ENCODE measurements at places on chromosomes 11 and 22. TPM values are rescaled to one million over a fixed set of nuclear protein-coding genes. Genes with fewer than 3 reads are reported as not detected.

GRCh38 chr11:64381350-64381749 lies 22.4 kb downstream of the RPS6KA4 start:
- no peak for DNase-seq

- peak; percentile 88 for DNase-seq
Measured at GRCh38 chr22:36332623-36333332, 55.0 kb downstream of the MYH9 start.

The SYTL2 gene
- 133 TPM for total RNA-seq

DNA sequence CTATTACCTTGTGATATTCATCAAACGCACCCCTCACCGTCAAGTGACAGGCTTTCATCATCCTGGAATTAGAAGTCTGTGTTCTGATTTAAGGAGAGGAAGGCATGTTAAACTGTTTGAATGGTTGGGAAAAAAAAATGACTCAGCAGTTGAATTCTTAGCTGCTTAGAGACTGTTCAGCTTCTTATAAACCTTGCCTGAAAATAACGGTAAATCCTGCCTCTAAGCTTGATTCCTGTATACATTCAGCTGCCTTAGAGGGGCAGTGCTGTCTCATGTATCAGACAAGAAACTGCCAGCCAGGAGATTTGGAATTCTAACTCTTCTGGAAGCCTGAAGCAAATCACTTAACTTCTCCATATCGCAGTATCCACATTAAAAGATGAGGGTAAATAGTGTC lies 437.4 kb downstream of the JRKL start:
- peak; percentile 2 for DNase-seq

- DNase-seq = no peak
Measured at GRCh38 chr22:21858025-21858764, 9.2 kb downstream of the MAPK1 start.

- DNase-seq = no peak
Measured at GRCh38 chr11:95835351-95835750, 45.1 kb downstream of the CEP57 start.

The PNPLA3 gene
- total RNA-seq = 0.80 TPM

GRCh38 chr22:41352058-41352457 lies 29.7 kb upstream of the TEF start:
- peak; percentile 40 for DNase-seq

The DRG1 gene
- total RNA-seq = 66.2 TPM

DNA sequence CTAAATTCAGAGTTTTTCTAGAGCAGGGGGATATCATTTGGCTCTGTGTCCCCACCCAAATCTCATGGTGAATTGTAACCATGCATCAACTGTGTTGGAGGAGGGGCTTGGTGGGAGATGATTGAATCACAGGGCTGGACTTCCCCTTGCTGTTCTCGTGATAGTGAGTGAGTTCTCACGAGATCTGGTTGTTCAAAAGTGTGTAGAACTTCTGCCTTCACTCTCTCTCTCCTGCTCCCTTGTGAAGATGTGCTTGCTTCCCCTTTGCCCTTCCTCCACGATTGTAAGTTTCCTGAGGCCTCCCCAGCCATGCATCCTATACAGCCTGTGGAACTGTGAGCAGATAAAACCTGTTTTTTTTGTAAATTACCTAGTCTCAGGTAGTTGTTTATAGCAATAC lies 22.0 kb upstream of the FBLN1 start:
- no peak for DNase-seq

DNA sequence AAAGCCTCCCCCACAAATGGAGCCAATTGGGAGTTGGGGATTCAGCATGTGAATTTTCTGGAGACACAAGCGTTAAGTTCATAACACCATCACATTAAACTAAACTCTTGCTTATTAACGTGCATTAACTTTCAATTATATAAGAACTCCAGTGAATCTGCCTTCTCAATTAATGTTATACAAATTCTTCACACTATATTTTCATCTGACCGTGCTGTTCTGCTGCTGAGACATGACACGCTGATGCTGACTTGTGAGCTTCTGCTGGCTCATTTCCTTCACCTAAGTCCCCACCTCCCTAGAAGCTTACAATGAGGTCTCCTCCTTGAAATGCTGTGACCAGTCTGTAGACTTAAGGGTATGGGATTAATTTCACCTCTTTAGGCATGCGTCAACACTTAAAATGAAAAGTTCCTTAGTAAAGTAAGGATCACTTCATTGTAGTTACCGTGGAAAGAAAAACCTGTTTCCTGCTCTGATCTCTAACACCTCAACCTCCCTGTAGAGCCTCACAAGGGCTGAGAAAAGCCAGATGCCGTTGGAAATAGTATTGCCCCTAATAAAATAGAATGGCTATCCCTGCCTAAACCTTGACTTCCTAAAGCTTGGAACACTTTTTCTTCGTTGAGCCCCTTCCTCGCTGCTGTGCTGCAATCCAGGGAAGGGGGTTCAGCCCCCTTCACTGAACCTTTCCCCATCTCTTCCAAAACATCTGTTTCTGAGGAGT lies 2.2 kb downstream of the HBG2 start:
- DNase-seq = no peak

DNA sequence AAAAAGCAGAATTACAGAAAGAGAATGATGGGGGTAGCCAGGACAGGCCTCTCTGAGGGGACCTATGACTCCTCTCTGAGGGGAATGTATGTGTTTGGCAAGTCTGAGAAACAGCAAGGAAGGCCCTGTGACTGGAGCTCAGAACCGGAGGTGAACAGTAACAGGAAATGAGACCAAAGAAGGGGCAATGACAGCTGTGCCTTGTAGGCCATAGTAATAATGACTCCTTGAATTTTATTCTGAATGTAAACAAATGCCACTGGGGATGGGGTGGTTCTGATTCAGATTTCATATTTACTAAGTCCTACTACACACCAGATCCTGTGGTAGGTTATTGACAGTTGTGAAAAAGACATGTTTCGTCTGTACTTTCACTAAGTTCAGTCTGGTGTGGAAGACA lies 52.8 kb upstream of the APOA1 start:
- DNase-seq = peak; percentile 29

- DNase-seq = no peak
Measured at GRCh38 chr11:112886434-112887370, 74.5 kb upstream of the NCAM1 start.

- DNase-seq = peak; percentile 85
Measured at GRCh38 chr22:39820256-39820655, 73.3 kb downstream of the ENTHD1 start.

- no peak for DNase-seq
Measured at GRCh38 chr11:105858841-105859240, 163.2 kb downstream of the MSANTD4 start.

GRCh38 chr11:117678658-117679406 lies 118.2 kb downstream of the DSCAML1 start:
- DNase-seq = no peak

DNA sequence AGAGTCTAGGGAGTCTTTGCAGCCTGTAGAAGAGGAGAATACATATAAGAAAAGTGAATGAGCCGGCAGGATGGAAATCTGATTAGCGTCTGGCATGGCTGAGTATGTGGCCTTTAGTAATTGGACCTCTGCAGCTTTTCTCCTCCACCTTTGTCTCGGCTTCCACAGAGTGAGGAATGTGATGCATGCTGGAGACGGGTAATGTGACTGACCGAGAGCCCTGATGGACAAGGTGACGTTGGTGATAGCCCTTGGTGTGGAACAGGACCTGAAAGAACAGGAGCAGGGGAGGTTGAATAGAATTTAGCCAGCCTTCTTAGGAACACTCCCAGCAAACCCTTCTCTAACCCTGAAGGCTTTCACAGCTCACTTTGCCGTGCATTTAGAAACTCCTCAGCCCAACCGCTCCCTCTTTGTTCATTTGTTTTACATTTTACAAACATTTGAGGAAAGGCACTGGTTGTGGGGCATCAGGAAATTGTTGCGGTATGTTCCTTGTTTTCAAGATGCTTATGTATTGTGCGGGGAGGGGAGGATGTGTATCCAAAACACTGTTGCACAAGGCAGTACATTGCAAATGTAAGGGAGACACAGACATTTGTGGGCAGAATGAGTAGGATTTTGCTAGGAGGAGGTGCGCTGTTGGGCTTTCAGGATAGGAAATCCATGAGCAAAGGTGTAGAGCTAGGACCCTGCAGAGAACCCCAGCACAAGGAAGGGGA lies 6.9 kb downstream of the GTPBP1 start:
- DNase-seq = no peak

DNA sequence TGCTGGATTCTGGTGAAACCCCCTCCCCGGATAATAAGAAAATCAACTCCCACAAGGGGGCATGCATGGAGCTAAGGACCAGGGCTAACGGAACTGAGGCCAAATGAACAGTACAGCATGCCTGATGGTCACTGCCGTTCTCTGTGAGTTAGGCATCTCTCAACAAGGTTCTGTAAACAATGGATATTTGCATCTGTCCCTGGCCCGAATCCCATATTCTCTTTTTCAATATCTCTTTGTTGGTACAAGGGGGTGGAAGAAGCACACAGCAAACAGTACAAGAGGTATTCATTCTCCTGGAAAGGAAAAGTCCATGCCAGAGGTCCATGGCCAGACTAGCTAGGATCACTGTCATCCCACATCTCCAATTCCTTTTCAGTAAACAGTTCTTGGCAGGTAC lies 32.2 kb upstream of the APOA1 start:
- DNase-seq = no peak

DNA sequence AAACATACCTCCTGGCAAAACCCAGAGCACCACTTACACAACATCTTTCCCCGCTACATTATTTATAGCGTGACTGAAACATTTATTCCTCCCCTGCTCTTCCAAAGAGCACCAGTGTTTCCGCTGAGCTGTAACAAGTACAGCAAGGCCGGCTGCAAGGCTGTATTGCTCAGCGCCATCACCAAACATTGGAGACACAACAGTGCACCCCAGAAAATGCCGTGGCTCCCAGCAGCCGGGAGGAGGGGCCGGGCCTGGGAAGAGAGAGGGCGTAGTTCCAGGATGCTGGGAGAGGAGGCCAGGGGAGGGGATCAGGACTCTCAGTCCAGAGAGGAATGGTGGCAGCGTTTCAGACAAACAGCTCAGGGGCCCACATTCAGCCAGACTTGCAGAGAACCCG lies 133.2 kb downstream of the DSCAML1 start:
- no peak for DNase-seq

The NRXN2 gene
- total RNA-seq = not detected
